Activated T-cell treated with anti-CD3 and anti-CD28 coated beads for 4 hours (primary cell): ENCODE measurements at places on chromosomes 2 and 18.

DNA sequence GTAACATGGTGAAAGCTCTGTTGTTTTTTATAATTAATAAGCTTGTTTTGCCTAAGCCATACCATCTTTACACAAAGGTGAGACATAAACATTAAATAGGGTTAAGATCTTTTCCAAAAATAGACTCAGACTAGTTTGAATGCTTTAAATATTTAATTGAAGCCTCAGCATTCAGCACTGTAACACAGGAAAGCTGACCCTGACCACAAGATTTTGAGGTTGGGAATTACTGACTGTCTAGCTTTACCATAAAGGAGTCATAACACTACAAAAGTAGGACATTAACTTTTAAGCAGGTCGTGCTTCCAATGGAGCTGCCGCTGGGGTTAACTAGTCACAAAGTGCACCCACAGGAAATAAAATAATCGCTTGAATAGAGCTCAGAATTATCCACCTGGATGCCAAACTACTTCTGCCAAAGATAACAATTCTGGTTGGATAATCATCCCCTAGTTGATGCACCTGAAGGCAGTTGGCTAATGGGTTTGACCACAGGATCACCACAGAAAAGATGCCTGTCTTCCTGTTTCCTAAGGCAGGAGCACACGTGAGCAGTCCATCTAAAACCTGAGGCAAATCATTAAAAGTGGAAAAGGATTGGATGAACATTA lies 106.2 kb downstream of the COBLL1 start:
- no peak for DNase-seq

- no peak for DNase-seq
Measured at GRCh38 chr2:239161711-239162140, 239.1 kb downstream of the HDAC4 start.

DNA sequence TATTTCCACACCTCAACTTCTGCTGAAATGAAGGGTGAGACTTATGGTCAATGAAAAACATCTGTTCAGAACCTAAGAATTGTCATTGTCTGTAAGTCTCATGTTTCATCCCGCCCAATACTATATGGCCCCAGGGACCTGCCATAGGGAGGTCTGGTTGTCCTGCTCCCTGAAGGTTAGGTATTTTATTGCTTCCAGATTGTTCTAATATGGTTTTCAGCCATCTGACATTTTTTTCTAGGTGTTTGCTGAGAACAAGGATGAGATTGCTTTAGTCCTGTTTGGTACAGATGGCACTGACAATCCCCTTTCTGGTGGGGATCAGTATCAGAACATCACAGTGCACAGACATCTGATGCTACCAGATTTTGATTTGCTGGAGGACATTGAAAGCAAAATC lies 7.3 kb downstream of the XRCC5 start:
- no peak for DNase-seq

DNA sequence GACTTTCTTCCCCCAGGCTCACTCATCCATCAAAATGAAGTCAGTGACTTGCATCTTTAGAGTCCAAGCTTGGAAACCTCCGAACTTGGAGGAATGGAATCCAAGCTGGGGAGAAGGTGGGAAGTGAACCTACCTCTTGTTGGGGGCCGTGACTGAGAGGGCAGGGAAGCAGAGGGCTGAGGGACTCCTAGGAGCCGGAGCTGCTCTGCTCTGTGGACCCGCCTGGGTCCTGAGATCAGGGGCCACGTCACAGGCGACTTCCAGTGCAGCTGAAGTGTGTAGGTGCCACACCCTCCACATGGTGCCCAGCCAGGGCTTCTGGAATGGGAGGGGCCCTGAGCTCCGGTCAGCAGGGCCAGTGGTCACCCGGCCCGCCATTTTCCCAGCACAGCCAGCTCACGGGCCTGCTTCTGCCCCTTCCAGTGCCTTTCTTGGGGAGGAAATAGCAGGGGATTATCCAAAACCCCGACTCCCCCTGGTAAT lies 63.4 kb upstream of the OTOS start:
- no peak for DNase-seq

- DNase-seq = no peak
Measured at GRCh38 chr2:181268174-181268867, 188.9 kb upstream of the ITGA4 start.

GRCh38 chr2:190052307-190052706 lies 10.2 kb downstream of the MSTN start:
- DNase-seq = no peak
